Sciatic nerve (tissue), 2 donors: ENCODE measurements at places on chromosomes 3 and 15.

DNA sequence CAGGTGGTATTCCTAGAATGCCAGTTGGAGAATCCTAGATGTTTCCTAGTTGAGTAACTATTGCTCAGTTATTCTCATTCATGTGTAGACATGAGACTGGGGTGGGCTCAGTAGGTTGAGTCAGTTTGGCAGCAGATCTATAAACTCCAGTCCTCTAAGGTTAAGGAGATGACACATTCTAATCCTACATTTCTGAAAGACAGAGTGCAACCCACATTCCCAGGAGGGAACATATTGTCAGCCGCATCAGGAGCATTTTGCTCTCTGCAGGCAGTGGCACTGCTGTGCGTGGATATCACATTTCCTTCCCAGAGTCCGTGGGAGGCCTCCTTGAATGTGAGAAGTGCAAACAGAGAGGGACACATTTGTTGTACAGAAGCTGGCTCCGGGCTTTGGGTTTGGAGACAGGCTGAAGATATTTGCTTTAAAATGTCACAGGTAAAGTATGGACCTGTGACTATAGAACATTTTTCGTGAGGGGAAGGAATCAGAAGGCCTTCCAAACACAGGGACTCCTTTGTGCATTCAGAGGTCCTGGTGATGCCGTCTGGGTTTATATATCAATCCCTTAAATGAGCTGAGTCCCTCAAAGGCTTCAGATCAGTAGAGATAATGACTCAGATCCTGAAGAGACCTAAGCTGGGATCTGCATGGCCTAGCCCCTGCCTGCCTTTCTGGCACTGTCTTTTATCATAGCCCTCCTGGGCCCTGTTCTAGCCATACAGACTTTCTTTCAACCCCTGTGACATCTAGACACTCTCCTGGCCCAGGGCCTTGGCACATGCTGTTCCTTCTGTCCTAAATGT, 156.5 kb downstream of the CADPS start:
- no peak for DNase-seq

DNA sequence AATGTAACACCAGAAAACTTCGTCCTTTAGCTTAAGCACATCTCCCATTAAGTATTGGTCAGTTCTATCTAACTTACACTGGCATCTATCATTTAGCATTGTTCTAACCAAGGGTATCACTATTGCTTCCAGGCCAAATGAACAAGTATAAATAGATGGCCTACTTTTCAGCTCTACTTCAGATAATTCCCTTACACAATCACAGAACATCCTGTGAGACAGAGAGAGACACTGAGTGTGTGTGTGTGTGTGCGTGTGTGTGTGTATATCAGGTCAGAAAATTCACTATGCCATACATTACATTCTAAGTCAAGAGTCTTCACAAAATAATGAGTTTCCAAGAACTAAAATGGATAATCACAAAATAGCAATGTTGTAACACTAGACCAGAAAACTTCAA, 39.1 kb downstream of the SCAPER start:
- no peak for DNase-seq

- DNase-seq: no peak
Measured at GRCh38 chr3:167684388-167684993, 30.7 kb upstream of the WDR49 start.

DNA sequence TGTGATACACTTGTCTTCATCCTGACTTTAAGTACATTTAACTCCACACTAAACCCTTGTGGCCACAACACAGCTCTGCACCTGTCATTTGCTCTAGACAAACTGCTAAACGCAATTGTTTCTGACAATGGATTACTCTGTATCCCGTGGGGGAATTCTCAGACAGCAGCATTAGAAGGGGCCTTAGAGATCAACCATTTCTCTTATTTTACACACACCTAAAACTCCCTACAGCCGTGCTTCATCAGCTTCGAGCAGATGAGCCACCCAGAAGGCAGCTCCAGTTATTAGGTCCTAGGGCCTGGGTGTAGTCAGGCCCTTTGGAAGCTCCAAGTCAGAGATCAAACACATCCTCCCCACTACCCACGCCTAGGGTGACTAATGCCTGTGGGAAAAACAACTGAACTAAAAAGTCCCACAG, 1.3 kb upstream of the IL12A start:
- DNase-seq: no peak

DNA sequence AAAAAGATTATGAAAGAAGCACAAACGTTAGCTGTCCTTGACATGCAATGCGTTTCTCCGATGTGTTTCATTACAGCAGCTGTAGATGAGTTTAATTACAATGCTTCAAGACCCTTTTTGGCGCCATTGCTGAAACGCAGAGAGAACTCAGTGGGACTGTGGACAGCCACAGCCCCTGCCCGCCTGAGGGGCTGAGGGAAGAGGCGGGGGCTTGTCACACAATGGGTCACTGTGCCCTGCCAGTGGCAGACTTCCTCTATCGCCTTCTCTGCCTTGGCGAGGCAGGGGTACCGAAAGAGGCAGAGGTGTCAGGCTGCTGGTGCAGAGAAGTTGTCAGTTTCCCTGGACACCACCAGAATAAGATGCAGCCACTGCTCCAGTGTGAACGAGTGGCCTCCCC, 252.0 kb downstream of the NR2F2 start:
- DNase-seq: no peak

GRCh38 chr3:17151598-17152373, 267.0 kb downstream of the PLCL2 start:
- DNase-seq: no peak

DNA sequence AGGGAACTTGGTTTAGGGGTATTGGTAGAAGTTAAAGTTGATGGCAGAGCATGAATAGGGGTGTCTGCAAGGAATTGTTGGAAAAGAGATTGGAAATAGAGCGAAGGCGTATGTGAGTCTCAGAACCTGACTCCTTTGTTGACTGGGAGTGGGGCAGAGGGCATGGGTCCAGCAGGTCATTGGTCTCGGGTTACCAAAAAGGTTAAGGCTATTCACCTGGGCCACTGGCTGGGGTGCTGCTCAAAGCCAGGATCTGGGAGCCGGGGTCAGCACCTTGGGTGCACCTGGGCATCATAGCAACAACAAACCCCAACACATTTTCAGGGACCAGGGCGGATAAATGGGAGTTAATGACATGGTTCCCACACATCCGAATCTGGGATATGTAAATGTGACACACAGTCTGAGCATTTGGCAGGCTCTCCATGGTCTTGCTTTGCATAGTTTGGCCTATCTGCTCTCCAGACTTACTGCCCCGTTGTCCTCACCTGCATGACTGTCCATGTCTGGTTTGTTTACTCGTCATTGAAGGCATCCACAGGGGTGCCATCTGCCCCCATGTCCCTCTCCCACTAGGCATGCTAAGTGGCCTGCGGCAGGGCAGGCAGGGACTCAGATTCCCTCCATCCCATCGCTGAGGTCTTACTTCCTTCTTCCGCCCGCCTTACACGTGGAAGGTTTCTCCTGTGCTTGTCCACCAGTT, 10.1 kb downstream of the KLF13 start:
- DNase-seq: no peak

DNA sequence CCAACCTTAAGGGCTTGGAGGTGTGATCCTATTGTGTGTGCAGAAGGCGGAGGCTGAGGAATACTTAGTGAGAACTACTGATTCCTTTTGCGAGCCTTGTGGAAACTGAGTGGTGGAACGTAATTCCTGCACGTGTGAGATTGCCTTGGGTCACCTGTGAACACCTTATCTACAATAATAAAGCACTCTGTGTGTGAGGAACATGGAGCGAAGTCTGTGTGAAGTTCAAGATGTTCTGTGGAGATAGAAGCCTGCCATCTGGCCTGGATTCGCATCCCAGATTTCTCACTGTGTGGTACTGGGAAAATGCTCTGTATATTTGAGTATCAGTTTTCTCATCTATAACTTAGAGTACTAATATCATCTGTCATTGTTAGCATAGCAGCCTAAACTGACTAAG, 179.5 kb upstream of the PDZRN3 start:
- no peak for DNase-seq
